ENCODE measurements at places on chromosomes 12 and 14. TPM values are rescaled to one million over a fixed set of nuclear protein-coding genes. Genes with fewer than 3 reads are reported as not detected.
A peak's percentile ranks its signal among the peaks of the same experiment; 100 is the strongest.

DNA sequence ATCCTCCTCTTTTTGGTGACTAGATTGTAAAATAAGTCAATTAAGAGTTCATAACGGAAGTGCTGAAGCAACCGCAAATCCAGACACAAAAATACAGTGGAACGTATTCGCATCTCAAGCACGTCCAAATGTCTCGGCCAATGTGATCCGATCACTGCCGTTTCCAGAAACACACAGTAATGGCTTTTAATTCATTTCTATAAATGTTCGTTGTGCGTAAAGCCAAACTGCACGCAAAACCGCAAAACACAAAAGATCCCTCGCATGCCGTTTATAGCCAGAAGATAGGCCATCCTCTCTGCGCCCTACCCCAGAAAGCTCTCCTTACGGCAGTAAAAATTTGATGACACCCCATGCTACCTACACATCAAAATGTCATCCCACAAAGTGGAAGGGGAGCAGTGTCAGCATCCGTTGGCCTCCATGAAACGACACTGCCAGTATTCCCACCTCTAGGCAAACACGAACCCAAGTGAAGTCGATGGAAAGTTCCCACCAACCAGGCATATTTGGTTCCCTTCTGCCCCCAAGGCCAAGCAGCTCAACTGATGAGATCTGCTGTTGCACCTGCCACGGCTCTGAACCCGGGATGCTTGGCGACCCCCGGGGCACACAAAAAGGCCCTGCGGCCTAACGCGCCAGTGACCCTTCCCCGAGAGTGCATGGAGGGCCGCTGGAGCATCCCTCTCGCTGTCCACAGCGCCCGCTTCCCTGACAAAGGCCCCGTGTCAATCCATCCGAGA is 1.4 kb downstream of the HECTD4 start:
- peak; percentile 63 for DNase-seq

DNA sequence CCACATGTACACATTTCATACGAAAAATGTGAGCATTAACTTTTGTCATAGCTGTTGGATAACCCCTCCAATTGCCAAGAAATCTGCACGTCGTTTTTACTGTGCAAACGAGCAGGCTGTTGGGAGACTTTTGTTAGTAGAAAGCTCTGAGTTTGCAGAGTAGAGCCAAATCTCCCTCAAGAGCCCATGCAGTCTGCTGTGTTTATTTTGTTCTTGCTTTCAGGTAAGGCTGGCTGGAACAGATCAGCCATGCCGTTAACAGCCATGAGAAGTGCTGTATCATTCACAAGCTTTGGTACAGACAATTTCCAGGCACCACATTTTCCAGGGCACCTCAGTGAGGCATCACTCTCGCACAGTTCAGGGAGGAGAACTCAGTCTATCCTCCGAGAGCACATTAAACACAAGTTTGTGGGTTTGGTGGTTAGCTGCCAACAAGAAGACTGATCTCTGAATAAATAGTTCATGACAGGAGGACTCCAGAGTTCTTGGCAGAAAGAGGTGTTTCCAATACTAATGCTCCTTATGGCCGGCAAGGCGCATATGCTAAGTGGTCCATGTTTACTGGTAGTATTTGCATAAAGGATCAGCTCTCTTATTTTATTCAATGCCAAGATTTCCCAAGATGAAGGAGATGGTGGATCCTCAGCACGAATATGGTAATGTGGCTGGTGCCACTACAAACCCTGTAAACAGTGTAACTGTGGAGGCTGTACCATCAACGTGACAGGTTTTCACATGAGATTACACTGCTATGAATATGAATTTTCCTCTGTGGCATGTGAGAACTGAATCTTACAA is 30.3 kb upstream of the PELI2 start:
- no peak for DNase-seq

DNA sequence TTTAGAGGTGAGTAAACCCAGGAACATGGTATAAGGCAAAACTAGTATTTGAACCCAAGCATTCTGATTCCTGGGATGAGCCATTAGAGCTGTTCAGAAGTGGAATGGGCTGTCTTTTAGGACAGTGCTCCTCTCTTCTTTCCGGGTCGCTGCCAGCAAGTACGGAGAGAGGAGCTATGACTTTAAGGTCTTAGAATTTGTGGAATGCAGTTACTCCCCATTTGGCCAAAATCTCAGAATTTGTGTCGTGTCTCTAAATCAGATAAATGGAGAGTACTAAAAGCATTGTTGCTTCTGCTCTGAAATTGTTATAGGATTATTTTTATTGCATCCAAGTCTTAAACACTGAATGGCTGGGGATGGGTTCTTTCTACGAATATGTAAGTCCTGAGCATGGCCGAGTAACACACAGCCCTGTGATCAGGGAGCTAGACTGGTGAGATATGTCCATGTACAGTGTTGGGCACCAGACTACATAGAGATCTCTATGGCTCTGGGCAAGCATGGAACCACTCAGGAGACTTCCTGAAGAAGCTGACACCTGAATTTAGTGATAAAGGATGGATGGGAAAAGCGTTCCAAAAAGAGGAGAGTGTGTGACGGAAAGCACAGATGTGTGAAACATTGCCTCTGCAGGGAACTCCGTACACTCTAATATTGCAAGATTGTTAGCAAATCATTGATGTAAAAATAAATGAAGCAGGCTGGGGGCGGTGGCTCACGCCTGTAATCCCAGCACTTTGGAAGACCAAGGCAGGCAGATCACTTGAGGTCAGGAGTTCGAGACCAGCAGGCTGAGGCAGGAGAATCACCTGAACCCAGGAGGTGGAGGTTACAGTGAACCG is 184.7 kb downstream of the SRGAP1 start:
- DNase-seq: no peak

- no peak for DNase-seq
These were observed 155.8 kb upstream of the ATP2B1 start for GRCh38 chr12:89864411-89864810.

GRCh38 chr12:67410246-67410645 is 141.1 kb downstream of the CAND1 start:
- no peak for DNase-seq

- DNase-seq: no peak
These were observed 53.7 kb downstream of the APAF1 start for GRCh38 chr12:98698603-98699463.

- DNase-seq: no peak
These were observed 118.8 kb upstream of the DIO3 start for GRCh38 chr14:101442451-101442850.

The ADAMTS20 gene
- total RNA-seq: 4.5 TPM

The GYS2 gene
- total RNA-seq: not detected

The KRT73 gene
- total RNA-seq: not detected

The TAS2R20 gene
- 0.54 TPM for total RNA-seq

The POTEG gene
- total RNA-seq: not detected

Measured in H1 (cell line).